ENCODE measurements at places on chromosomes 2 and 18. TPM values are rescaled to one million over a fixed set of nuclear protein-coding genes. Genes with fewer than 3 reads are reported as not detected.

GRCh38 chr18:63492851-63493250, 16.1 kb downstream of the SERPINB5 start:
- no peak for DNase-seq

TMEM37 gene
- 0.49 TPM for total RNA-seq

PROKR1 gene
- total RNA-seq: 0.18 TPM

DNA sequence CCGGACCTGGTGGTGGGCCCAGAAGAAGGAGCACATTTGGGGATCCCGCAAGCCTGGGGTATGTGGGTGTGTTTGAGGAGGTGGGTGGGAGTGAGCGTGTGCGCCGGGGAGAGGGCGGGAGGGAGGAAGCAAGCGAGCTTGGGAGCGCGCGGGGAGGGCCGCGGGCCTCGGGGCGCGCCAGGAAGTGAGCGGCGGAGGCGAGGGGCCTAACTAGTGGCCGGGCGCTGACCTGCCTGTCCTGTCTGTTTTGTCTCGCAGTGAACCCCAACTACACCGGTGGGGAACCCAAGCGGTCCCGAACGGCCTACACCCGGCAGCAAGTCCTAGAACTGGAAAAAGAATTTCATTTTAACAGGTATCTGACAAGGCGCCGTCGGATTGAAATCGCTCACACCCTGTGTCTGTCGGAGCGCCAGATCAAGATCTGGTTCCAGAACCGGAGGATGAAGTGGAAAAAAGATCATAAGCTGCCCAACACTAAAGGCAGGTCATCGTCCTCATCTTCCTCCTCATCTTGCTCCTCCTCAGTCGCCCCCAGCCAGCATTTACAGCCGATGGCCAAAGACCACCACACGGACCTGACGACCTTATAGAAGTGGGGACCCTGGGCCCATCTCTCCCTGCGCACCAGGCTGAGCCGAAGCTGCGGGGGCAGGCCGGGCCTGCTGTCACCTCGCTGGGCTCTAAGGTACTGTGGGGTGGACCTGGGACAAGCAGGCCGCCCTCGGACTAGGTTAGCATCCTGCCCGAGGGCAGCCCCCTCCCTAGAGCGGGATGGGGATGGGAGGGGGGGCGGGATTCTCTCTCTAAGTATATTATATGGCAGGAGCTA, 1.2 kb downstream of the HOXD4 start:
- DNase-seq: no peak

DNA sequence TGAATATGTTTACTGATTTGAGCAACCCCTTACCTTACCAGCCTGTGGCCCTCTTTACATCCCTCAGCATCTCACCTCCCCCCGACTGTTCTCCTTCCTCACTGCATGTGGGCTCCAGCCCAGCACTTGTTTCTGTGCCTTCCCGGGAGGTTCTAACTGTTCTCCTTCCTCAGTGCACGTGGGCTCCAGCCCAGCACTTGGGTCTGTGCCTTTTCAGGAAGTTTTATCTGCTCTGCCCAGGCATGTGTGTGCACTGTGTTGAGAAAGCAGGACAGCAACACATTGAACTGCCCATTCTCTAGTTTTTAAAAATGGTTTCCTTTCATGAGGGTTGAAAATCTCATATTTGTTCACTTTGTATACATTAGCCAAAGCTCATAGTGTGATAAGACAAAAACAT, 158.4 kb downstream of the ATP9B start:
- DNase-seq: no peak

DGKD gene
- 22.8 TPM for total RNA-seq

DNA sequence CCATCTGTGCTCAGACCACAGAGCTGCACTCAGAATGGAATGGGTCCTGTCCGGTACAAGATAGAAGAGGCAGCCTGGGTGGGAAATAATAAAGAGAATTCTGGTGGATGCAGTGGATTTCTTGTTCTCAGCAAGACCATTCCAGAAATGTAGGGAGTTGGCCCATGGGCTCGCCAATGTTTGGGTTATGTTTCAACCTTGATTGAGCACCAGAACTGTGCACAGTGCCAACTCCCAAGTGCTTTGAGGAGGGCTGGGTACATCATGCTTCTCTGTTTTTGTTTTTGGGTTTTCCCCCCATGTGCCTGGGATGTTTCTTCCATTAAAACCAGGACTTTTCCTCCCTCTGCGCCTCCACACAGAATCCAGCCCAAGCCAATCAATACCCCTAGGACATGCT, 304.1 kb downstream of the TNS1 start:
- DNase-seq: no peak

GRCh38 chr18:36589857-36590543, 238.8 kb downstream of the TPGS2 start:
- DNase-seq: no peak

DNA sequence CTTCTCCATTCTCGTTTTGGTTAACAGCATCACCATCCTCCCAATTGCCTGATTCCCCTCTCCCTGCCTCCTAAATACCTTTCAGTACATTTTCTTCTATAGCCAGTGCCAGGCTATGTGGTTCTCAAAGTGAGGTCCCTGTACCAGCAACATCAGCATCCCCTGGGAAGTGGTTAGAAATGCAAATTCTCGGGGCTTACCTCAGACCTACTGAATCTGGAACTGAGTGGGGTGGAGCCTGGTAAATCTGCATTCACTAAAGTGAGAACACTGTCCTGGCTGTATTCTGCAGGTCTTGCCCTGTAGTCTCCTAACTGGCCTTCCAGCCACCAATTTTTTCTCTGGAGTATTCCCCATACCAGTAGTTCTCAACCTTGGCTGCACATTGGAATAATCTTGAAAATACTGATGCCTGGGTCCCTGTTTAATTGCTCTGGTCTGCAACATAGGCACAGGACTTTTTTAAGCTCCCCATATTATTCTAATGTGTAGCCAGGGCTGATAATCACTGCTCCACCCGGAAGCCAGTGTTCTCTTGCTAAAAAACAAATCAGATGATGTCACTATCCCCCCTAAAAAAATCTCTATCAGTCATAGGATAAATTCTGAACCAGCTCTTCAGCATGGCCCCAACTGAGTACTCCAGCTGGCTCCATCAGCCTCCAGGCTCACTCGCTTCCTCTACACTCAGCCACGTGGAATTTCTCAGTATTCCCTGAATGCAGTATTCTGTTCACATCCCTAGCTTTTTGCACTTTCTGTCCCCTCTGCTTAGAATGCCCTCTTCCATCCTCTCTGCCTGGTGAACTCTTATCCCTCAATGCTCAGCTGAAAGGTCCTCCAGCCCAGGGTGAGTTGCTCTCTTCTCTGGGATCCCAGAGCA, 98.4 kb downstream of the CDK15 start:
- DNase-seq: no peak

GRCh38 chr18:31513189-31513935, 15.4 kb downstream of the DSG2 start:
- no peak for DNase-seq

DNA sequence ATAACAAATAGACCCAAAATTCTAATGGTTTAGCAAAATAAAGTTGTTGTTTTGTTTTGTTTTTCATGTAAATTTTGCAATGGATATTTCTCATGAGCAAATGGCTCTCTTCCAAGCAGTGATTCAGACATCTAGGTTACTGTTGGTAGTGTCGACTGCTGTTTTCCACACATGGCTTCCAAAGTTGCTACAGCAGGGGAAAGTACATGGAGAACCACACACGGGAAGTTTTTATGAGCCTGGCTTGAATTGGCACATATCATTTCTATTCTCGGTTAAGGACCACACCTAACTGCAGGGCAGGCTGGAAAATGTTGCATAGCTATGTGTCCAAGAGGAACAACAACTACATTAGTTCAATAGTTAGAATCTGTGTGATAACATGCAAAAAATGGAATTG, 262.1 kb downstream of the GALNT13 start:
- no peak for DNase-seq

MTLN gene
- total RNA-seq: 41.3 TPM

- DNase-seq: no peak
Observed at GRCh38 chr2:24984912-24985311, 13.2 kb upstream of the DNAJC27 start.

DNA sequence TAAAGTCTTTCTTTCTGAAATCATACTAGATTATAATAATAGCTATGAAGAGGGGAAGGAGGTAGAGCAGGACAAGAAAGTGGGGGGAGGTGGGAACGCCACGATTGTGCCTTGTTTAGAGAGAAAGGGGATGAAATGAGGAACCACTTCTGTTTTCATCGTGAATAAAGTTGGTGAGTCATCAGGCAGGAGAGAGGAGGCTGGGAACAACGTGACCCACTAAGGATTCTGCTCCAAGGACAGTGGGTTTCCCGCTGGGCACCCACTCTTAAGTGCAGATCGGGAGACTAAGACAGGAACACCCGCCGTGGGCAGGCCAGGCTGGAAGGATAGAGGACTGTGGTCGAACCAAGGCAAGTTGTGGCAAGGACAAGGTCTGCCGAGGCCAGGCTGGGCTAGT, 158.2 kb downstream of the L3MBTL4 start:
- DNase-seq: no peak

GRCh38 chr2:14543284-14543683, 89.2 kb upstream of the LRATD1 start:
- no peak for DNase-seq

- DNase-seq: no peak
Observed at GRCh38 chr2:8552293-8552801, 129.5 kb upstream of the ID2 start.

- DNase-seq: no peak
Observed at GRCh38 chr18:64693766-64694165, 544.9 kb upstream of the LINC00305 start.

DNA sequence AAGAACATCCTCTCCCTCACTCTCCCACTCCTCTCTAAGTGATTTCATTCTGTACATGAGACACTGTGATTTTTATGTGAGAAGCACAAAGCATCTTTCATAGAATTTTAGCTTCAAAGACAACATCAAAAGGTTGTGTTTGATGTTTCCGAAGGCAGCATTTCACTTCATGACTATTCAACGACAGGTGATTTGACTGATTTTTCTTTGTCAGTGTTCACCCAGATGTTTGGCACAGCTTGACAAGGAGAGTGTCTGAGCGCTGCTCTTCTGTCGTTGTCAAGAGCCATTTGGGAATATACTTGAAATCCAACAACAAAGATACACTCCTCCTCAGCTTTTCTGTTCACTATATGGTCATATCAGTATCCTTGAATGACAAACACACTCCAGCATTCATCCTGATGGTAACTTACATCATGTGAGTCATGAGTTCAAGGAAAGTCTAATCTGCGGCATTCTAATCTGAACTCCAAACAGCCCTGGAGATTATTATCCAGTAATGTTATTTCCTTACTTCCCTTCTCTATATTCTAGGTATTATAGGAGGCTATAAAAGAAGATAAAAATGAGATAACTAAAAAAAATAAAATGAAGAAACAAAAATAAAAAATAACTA, 45.9 kb upstream of the ST6GAL2 start:
- DNase-seq: no peak

DNA sequence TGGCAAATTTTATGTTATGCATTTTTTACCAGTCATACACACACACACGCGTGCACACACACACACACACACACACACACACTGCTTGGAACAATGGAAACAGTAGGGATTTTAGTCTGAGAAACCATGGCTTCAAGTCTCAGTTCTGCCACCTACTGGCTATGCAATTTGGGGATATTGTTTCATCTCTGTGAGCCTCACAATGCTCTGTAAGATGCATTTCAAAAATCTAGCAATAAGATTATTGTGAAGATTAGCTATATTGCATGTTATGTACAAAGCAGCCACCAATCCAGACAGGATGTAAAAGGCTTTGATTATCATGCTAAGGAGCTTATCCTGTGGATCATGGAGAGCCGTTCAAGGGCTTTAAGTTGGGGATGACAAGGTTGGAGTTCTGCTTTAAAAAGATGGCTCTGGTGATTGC, 401.4 kb downstream of the NBAS start:
- peak; percentile 34 for DNase-seq

- peak; percentile 83 for DNase-seq
Observed at GRCh38 chr18:75209129-75209950, at the start of gene PTGR3. Gene PTGR3 (minus strand): TSS chr18:75209139. CDS start chr18:75209058, 81 bp downstream.

DNA sequence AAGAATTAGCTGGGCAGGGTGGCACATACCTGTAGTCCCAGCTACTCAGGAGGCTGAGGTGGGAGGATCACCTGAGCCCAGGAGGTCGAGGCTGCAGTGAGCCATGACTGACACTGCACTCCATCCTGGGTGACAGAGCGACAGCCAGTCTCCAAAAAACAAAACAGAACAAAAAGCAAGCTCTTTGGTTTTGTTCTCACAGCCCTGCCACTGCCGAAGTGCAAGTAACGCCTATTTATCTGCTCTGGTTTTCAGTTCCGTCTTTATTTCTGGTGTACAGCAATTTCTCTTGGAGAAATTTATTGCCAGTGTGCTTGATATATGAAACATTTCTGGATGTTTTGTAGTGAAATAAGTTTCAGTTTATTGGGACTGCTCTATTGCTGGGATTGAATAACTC, 61.9 kb downstream of the RAB10 start:
- DNase-seq: no peak

RUFY4 gene
- total RNA-seq: not detected

DNA sequence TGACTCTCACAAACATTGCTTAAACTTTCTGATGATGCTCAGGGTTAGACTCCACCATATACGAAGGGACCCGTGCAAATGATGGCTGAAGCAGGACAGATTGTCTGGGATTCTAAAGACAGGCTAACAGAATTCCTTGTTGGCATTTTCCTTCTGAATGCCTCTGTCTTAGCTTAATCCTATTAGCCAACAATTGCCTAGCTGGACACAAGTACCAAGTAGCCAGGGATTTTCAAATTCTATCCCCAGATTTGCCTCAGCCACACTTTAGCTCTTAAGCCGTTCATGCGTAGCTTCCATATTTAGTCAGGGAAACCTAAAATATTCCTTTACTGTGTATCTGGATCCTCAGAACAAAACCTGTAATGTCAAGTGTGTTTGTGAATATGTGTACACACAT, 40.0 kb downstream of the COL4A3 start:
- no peak for DNase-seq

ANKRD23 gene
- 4.1 TPM for total RNA-seq

DNA sequence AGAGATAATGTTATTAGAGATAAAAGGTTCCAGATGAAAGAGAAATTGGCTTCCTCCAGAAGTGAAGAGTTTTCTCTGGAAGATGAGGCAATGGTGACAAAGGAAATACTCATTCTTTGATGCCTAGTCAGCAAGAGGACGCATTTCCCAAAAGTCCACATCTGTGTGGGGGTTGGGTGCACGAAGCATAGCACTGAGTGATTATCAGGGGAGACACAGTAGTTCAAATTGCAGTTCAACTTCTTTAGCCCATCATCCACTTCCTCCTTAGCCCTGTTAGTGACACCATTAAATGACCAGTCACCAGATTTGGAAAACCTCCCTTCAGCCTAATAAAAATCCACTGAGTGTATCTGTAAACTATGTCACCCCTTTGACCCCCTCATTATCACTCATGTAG, 80.9 kb upstream of the PHLPP1 start:
- no peak for DNase-seq

GRCh38 chr2:201267278-201268030, 7.1 kb downstream of the CASP8 start:
- no peak for DNase-seq

- DNase-seq: no peak
Observed at GRCh38 chr2:147789287-147789686, 55.5 kb upstream of the ACVR2A start.

- DNase-seq: no peak
Observed at GRCh38 chr18:73352546-73352945, 484.8 kb upstream of the NETO1 start.
